ENCODE measurements at places on chromosomes 6 and 20.

DNA sequence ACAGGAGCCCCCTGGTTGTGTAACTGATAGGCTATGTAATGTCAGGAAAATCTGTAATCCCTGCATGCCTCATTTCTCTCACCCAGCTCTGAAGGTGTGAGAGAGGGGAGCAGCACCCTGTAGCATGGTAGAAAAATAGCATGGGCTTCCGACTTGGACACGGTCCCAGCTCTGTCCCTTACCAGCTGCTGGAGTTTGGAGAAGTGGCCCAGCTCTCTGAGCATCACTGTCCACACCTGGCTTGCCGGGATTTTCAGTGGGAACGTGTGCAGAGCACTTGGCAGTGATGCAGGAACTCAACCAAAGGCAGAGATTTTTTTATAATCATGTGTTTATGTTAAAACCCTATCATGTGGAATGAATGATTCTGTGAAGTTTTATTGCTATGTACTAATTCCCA is 34.6 kb downstream of the STK35 start:
- DNase-seq, result no peak

GRCh38 chr6:30319146-30319835 is 7.4 kb upstream of the TRIM39 start:
- no peak for DNase-seq

DNA sequence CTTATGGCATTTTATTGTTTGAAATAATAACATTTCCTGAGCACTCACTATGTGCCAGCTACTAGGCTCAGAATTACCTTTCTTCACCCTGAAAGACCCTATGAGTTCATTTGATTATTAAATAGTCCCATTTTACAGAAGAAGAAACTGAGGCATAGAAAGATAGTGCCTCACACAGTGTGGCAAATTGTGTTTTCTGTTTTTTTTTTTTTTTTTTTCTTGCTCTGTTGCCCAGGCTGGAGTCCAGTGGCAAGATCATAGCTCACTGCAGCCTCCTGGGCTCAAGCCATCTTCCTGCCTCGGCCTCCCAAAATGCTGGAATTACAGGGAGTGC is 59.7 kb upstream of the PTPN1 start:
- no peak for DNase-seq

GRCh38 chr20:63167026-63167917 is 48.7 kb downstream of the YTHDF1 start:
- no peak for DNase-seq

GRCh38 chr6:73104921-73105320 is 120.4 kb downstream of the KHDC1L start:
- no peak for DNase-seq

DNA sequence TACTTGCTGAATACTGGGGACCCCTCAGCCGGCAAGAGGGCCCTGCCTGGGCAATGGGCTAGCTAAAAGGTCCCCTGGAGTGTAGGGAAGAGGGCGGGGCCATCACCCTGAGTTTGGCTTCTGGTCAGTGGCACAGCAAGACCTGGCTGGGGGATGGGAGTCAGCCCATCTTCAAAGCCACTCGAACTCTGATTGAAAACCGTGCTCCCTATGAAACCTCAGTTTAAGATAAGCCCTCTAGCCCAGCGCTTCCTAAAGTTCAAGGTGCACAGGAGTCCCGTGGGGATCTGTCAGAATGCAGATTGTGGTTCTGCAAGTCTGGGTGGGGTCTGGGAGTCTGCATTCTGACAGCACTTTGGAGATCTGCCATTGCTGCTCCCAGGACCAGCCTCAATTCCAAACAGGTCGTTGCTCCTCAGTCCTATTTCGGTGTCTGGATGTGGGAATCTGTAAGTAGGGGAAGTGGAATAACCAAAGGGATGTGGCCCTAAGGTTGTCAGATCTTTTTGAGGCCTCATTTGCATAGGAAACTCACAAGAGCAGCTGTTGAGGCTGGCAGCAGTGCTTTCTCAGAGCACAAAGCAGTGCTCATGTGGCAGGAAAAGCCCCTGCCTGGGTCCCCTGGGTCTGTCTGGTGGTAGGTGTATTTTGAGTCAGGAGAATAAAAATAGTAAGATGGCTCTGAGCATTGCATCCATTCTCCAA is 85.3 kb upstream of the SCP2D1 start:
- no peak for DNase-seq
